ENCODE measurements at places on chromosomes 13 and 19.

DNA sequence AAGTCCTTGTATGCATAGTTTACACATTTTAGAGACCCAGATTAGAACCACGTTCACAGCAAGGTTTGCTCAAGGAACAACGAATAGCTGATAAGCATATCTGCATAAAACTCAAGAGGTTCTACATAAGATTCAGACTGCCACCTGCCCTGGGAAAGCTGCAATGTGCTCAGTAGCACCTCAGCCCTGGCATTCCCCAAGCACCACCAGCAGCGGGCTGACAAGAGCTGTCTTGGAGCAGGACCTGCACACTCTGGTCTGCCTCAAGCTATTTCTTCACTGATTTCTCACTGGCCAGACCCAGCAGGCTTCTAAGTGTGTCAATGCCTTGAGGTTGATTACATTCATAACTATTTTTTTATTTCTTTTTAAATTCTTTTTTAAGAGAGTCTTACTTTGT lies 65.8 kb upstream of the UQCRFS1 start:
- DNase-seq: no peak

- no peak for DNase-seq
These were observed 951.3 kb downstream of the SLITRK5 start for GRCh38 chr13:88622362-88622973.

DNA sequence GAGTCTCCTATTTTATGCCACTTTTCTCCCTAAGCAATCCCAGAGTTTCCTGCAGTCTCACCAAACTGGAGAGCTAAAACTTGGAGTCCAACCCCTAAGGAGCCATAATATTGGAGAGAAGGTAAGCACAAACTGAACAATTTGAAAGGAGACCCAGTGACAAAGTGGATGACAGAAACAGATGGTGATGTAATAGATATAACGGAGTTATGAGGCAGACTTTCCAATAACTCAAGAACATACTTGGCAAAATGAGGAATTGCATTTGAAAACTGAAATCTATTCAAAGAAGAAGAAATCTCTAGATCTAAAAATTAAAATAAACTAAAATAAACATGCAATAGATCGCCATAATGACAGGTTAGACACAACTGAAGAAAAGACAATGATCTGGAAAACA lies 200.9 kb upstream of the MIR17HG start:
- no peak for DNase-seq

- DNase-seq: peak; percentile 80
These were observed 3.7 kb downstream of the USHBP1 start for GRCh38 chr19:17260842-17261325.

- DNase-seq: no peak
These were observed 31.7 kb downstream of the INSR start for GRCh38 chr19:7262470-7262869.

DNA sequence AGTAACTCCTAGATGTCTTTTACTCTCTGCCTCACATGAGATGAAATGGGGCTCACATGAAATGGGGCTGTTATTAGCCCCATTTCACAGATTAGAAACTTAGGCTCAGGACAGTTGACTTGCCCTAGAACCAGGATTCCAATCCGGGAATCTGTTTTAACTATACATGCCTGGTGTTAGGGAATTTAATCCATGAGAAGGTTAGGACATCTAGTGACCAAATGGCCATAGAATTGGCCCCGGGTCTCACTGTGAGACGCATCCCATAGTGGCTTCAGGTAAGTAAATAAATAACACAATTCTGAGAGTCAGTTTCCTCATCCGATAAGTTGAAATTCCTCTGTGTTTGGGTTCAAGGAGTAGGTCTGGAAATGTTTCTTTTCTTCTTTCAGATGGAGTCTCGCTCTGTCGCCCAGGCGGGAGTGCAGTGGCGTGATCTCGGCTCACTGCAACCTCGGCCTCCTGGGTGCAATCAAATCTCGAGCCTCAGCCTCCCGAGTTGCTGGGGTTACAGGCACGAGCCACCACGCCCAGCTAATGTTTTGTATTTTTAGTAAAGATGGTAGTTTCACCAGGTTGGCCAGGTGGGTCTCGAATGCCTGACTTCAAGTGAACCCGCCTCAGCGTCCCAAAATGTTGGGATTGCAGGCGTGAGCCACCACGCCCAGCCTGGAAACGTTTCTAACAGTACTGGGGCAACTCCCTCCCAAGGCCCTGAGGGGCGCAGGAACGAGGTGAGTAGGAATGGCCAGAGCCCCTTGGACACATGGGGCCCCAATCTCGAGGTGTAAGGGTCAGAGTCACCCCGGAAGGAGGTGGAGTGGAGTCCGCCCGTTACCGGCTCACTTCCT lies 1.2 kb upstream of the ZNF574 start:
- DNase-seq: no peak

- DNase-seq: no peak
These were observed 28.1 kb downstream of the LATS2 start for GRCh38 chr13:21033212-21033840.

DNA sequence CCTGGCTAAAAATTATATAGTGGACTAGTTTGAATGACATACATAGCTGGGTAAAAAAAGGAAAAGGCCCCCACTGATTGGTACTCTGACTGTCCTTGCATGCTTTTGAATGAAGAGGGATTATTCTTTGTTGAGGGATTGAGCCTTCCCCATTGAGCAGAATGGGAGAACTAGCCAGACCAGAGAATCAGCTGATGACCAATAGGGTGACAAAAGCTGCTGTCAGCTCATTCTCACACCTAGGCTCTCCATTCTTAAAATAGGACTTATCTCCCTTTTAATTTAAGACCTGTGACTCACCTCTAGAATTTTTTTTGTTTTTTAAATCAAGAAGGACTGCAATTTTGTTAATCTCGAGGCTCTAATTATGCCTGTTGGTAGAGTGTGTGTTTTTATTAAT lies 79.3 kb downstream of the CRYL1 start:
- no peak for DNase-seq

DNA sequence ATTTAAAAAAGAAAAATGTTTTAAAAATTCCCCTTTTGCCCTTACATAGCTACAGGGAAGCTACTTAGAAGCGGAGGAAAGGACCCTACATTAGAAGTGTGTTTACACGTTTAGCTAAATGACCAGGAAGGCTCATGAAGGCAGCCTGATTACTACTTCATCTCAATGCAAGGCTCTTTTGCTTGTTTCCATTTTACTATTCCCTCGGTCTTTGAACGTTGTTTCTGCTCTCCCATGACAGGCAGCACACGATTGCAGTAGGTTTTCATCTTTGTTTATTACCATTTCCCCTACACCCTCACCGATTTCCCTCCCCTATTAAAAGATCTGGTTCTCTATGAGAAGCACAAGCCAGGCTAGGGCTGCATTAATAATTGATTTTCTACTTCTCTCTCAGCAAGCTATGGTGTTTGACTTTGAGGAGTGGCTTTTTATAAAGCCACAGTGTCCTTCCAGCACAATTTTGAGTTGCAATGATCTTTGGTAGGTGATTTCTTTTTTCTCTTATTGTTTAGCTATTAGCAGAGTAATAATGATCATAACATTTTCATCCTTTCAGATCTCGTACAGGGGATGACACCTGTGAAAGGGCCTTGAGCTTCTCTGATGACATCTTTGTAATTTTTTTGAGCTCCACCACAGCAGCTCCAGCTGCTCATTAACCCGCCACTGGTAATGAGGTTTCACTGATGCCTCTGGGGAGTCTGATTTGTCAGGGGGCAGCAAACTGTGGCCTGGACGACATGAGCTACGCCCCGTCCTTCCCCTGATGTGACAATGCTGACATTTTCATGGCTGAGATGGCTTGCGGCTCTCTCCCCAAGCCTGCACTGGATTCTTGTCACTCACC lies 670.3 kb downstream of the UQCRFS1 start:
- DNase-seq: no peak

- no peak for DNase-seq
These were observed 52.5 kb downstream of the CRYL1 start for GRCh38 chr13:20473139-20473538.

- DNase-seq: peak; percentile 42
These were observed 2.1 kb downstream of the TGFB1 start for GRCh38 chr19:41351339-41352245.

DNA sequence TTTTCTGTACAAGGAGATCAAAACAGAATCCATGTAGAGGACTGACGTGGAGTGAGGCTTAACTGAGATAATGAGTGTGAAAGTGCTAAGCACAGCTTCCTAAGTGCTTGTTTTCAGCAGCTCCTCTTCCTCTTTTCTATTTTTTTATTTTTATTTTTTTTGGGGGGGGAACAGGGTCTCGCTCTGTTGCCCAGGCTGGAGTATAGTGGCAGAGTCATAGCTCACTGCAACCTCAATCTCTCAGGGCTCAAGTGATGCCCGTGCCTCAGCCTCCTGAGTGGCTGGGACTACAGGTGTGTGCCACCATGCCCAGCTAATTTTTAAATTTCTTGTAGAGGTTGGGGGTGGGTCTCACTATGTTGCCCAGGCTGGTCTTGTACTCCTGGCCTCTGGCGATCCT lies 5.6 kb upstream of the FOSB start:
- DNase-seq: no peak

DNA sequence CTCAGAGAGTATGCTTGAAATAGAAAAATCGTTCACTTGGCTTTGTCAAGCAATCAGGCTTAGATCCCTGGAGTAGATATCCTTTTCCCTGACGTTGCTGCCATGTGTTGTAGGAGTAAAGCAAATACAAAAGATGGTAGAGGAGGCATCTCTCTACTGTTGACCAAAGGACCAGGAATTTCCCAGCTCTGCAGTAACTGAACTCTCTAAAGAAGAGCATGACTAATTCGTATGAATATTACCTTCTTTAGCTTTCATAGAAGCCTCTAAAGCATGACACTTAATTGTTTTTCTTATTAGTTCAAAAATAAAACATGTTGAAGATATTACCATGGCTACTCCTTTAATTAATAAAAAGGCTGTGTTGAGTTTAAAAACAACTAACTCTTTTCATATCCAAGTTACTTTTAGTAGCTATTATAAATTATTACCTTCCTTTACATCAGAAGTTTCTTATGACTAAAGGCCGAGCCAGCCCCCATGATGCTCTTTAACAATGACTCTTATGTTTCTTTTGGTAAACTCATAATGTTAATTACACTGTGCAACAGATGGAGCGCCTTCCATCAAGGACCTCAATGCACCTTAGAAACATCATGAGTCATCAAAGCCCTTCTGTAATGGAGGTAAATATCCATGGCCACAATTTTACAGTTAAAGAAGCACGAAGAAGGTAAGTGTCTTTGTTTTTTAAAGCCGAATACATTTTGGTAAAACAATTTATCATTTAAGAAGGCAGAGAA lies 352.4 kb downstream of the KLF5 start:
- no peak for DNase-seq

GRCh38 chr13:44930963-44931623 lies 58.2 kb downstream of the NUFIP1 start:
- no peak for DNase-seq

DNA sequence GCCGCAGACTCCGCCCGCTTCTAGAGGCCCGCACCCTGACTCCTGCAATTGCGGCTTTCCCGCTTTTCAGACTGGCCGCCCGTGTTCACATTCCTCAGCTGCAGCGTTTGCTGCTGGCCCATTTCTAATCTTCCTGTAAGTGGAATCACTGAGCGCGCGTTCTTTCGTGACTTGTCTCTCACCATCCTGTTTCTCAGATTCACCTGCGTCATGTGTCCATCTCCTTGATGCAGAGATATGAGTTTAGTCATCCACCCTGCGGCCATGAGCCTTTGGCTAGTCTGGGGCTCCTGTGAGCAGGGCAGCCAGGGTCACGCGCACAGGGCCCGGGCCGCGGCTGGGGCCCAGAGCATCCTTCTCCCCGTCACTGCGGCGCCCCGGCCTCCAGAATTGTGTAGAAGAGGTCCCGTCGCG lies 110.0 kb downstream of the CRYL1 start:
- DNase-seq: no peak

DNA sequence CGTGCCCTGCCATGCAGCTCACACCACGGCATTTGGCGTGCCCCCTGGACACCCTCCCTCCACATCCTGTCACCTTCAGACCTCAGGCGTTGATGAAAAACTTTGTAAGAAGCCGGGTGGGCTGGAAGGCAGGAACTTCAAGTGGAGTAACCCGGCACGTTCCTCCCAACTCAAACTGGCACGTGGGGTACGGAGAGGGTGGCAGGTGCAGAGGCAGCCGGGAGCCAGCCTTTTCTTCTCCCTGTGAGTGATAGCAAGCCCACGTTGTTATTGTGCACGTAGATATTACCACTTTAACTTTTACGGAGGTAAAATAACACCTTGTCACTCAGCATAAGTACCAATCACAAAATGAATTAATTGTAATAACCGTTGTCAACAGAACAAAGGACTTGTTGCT lies 198.0 kb downstream of the ZNF536 start:
- DNase-seq: no peak

DNA sequence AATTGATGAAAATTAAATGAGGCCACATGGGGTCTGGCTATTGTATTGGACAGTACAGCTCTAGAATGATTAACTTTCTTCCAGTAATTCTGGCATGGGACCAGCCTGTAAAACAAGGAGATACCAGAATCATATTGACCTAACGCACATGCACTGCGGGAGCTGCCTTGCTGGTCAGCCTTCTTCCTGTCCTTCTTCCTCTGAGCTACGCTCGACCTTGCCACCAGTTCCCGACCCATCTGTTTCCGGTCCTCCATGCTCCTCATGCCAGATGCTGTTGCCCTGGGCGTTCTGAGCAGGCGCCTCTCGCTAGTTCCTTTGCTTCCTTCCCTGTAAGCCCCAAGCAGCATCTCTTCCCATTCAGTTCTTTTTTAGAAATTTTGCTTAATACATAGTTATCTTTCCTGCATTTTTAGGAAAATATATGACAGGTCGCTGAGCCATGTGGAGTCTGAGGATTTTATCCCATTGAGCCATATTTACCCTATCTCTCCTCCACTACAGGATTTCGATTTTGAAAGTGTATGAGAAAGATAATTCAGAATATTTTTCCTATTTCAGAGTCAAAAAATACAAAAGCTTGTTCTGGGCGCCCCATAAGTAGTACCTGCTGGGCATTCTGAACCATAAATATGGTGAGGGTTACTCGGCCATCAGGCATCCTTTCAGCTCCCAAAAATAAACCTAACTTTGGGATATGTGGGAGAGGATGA lies 38.6 kb downstream of the TNFRSF19 start:
- DNase-seq: no peak

DNA sequence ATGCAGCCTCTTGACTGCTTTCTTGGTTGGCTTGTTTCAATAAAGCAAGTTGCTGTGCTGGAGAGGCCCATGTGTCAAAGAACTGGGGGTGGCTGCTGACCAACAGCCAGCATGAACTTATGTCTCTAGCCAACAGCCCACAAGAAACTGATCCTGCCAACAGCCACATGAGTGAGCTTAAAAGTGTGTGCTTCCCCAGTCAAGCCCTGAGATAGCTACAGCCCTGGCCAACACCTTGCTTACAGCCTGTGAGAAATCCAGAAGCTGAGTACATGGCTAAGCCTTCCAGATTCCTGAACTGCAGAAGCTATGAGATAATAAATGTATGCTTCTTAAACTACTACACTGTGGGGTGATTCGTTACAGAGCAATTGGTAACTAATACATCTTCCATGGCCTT lies 38.9 kb upstream of the IPO5 start:
- no peak for DNase-seq

DNA sequence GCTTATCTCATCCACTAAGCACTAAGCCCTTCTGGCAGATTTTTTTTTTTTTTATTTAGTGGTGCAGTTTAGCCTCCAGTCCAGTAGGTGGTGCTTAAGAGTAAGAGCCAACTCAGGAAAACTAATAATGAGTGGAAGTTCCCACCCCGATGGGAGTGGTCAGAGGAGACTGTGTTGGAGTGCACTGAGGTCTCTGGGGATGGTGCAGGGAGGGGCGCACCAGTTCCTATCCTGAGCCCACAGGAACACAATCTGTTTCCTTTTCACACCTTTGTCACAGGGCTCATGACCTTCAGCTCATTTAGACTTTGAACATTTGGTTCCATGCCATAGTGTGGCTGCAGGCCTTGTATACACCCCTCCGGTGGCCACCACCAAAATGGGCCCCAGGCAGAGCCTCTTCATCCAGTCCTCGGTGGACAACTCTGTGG lies 367.4 kb downstream of the SPRY2 start:
- DNase-seq: no peak
